Hepatic stellate cell (primary cell): ENCODE measurements at places on chromosomes 7 and 10.

GRCh38 chr7:112821345-112821744 lies 31.2 kb upstream of the TMEM168 start:
- no peak for DNase-seq

GRCh38 chr10:70805619-70806215 lies 10.0 kb upstream of the SGPL1 start:
- DNase-seq: no peak

GRCh38 chr7:31805209-31805818 lies 118.3 kb downstream of the PPP1R17 start:
- DNase-seq: no peak

- no peak for DNase-seq
Measured at GRCh38 chr10:69043931-69044531, 43.9 kb upstream of the SRGN start.
